ENCODE measurements at places on chromosomes 16 and 17. TPM values are rescaled to one million over a fixed set of nuclear protein-coding genes. Genes with fewer than 3 reads are reported as not detected.

- peak; percentile 36 for DNase-seq
- H3K27me3 ChIP-seq, result no peaks in the 10 kb centered on the region
- H3K36me3 ChIP-seq, result peaks cover 2% of the 10 kb centered on the region
These were observed 8.2 kb downstream of the PGAP3 start for GRCh38 chr17:39679521-39680192.

The PARD6A gene
- total RNA-seq, result 6.8 TPM

- H3K36me3 ChIP-seq, result no peaks in the 10 kb centered on the region
- no peak overlapping the region for H3K27ac ChIP-seq
- no peaks in the 10 kb centered on the region for H3K27me3 ChIP-seq
- peak; percentile 30 for DNase-seq
- no peaks in the 10 kb centered on the region for H3K4me1 ChIP-seq
- H3K4me3 ChIP-seq, result no peak overlapping the region
These were observed 52.1 kb upstream of the GNG13 start for GRCh38 chr16:852451-853185.

GRCh38 chr17:9434642-9435057 lies 141.0 kb downstream of the STX8 start:
- no peak overlapping the region for H3K27ac ChIP-seq
- peaks cover 25% of the 10 kb centered on the region for H3K4me1 ChIP-seq
- no peaks in the 10 kb centered on the region for H3K27me3 ChIP-seq

DNA sequence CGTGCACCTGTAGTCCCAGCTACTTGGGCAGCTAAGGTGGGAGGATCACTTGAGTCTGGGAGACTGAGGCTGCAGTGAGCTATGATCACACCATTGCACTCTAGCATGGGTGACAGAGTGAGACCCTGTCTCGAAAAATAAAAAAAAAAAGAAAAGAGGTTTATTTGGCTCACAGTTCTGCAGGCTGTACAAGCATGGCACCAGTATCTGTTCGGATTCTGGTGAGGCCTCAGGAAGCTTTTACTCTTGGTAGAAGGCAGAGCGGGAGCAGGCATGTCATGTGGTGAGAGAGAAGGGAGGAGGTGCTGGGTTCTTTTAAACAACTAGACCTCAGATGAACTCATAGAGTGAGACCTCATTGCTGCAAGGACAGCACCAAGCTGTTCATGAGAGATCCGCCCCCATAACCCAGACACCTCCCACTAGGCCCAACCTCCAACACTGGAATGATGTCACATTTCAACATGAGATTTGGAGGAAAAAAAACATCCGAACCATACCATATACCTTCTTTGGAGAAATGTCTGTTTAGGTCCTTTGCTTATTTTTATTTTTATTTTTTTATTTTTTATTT lies 10.3 kb upstream of the RMI2 start:
- no peak overlapping the region for H3K4me3 ChIP-seq
- no peaks in the 10 kb centered on the region for H3K4me1 ChIP-seq
- no peaks in the 10 kb centered on the region for H3K36me3 ChIP-seq
- no peak overlapping the region for H3K27ac ChIP-seq
- DNase-seq, result no peak

DNA sequence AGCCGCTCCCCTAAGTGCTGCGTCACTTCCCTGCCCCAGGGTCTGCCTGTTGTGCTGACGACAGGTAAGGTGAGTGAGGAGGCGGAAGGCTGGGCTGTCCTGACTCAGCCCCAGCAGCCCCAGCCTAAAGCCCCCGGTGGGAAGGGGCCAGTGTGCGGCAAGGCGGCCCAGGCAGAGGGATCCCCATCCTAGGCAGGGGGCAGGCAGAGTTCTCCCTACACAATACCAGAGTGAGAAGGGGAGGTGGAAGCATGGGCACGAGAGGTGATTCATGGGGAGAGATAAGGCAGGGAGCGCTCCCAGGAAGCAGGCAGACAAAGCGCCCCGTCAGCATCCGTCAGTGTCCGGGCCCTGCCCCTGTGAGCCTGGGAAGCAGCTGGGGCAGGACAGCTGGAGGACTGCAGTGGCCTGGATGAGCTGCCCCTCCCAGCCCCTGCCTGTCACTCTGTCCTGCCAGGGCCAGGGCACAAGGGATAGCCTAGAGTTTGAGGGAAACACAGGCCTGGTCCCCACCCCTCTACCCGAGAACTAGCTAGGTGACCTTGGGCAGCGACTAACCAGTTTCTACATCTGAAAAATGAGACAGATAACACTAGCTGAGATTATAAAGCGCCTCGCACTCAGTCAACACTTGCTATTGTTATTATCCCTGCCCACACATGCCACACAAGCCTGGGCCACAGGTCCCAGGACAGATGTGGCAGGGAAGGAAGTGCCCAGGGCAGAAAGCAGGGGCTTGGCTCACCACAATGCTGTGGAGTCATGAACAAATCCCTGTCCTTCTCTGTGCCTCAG lies 3.8 kb downstream of the FAM83G start:
- H3K4me3 ChIP-seq, result no peak overlapping the region
- no peak overlapping the region for H3K27ac ChIP-seq
- H3K27me3 ChIP-seq, result peaks cover 6% of the 10 kb centered on the region
- no peaks in the 10 kb centered on the region for H3K4me1 ChIP-seq
- DNase-seq, result no peak
- H3K36me3 ChIP-seq, result no peaks in the 10 kb centered on the region

The GDPD1 gene
- 0.99 TPM for total RNA-seq

The SMARCD2 gene
- total RNA-seq, result 18.0 TPM

Measured in psoas muscle (tissue), 8 donors.